Activated CD8-positive, alpha-beta T cell treated with anti-CD3 and anti-CD28 coated beads, Interleukin-2, amount 10 ng/mL, durations not matched to agents 7 days and 5 days (primary cell): ENCODE measurements at places on chromosomes 4 and X. TPM values are rescaled to one million over a fixed set of nuclear protein-coding genes. Genes with fewer than 3 reads are reported as not detected.

DNA sequence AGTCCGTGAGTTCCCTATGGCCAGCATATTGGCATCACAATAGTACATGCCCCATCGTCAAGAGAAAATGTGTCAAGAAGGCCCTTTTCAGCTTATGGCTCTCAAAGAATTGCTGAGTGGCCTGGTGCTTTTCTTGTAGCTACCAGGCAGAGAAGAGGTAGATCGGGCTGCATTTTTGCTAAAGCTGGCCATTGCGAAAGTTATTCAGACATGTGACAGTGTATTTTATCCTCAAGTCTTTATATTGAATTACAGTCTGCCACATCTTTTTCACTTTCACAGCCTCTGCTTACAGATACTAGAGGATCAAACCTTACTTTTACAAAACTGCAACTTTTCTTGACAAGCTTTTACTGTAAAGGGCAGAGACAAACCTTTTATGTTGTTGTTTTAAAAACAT is 261.5 kb upstream of the IGFBP7 start:
- DNase-seq: no peak

The FGD1 gene
- total RNA-seq: not detected

DNA sequence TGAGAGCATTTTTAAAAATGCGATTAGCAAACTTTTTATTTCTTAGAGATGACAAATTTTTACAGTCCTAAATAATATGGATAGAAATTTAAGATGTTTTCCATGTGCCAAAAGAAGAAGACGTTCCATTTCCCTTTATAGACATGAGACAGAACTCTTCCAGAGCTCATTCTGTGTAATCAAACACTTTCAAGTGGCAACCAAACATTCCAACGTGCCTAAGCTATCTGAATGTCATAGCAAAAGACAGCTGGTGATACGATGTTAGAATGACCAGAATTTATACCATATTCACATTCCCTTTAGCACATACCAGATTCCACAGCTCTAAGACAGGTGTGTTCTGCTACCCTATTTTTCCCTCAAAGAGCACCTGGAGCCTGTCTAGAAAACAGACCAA is 133.2 kb downstream of the ENOX2 start:
- DNase-seq: no peak

DNA sequence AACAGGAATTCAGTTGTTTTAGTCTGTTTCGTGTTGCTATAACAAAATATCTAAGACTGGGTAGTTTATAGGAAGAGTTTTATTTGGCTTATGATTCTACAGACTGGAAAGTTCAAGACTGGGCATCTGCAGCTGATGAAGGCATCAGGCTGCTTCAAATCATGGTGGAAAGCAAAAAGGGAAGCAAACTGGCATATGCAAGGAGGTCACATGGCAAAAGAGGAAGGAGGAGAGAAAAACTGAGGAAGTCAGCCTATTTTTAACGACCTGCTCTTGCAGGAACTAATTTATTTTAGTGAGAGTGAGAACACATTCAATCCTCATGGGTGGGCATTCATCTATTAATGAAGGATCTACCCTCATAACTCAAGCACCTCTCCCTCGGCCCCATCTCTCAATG is 363.1 kb upstream of the HS3ST1 start:
- no peak for DNase-seq

DNA sequence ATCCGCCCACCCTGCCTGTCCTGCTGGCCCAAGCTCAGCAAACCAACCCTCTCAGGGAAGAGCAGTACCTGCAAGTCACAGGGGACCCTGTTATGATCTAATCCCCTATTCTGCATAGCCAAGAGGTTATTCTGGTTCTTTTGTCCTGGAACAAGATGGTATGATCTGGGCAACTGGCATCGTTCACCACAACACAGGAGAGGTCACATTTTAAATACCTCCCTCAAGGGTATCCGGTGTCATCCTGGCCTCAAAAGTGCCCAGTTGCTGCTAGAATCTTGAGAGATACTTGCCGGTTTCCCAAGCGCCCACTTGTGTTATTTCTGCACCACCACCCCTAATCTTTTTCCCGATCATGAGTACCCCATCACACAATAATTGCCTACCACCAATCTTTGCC is 497.5 kb downstream of the BCOR start:
- no peak for DNase-seq

GRCh38 chr4:25663781-25664180 is 8.1 kb downstream of the SLC34A2 start:
- no peak for DNase-seq

The BTK gene
- 0.23 TPM for total RNA-seq

GRCh38 chrX:129478516-129478915 is 44.8 kb downstream of the SMARCA1 start:
- DNase-seq: no peak

GRCh38 chr4:33086331-33086925 is 2366.3 kb downstream of the PCDH7 start:
- DNase-seq: no peak

DNA sequence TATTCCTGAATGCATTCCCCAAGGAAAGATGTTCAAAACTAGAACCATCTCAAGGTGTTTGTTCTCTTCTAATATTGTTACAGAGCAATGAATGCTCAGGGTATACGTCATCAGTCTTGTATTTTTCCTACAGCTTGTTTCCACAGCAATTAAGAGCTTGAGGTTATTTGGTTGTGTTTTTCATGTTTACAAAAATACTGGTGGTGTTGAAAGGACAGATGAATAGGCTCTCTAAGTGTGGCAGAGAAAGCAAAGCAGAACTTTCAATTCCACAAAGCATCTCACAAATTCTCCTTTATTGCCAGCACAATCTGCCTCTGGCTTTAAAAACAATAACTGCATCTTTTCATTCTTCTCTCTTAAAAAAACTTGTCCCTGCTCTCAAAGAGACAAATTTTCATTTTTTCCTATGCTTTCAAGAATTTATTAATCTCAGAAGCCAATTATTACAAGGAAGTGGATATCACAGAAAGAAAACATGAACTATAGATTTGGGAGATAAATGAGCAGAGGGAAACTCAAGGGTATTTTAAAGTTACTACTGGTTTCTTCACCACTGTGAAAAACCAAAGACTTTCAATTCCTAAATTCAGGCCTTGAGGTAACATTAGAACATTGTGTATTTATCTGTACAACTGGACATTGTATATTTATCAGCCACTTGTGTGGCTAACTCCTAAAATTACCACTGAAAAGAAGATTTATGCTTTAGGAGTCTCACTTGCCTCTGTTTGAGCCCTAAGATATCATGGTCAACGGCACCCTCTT is 49.2 kb downstream of the DDX53 start:
- no peak for DNase-seq

GRCh38 chr4:137640156-137640837 is 108.0 kb upstream of the PCDH18 start:
- no peak for DNase-seq

- no peak for DNase-seq
These were observed 89.3 kb upstream of the NKX1-1 start for GRCh38 chr4:1495416-1496115.

The C1QTNF7 gene
- total RNA-seq: not detected

DNA sequence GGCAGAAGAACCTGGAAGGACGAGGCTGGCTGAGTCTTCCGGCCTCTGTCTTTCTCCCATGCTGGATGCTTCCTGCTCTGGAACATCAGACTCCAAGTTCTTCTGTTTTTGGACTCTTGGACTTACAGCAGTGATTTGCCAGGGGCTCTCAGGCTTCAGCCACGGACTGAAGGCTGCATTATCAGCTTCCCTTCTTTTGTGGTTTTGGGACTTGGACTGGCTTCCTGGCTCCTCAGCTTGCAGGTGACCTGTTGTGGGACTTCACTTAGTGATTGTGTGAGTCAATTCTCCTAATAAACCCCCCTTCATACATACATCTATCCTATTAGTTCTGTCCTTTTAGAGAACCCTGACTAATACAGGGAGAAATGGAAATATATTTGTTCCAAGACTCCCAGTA is 265.8 kb downstream of the PCDH18 start:
- no peak for DNase-seq

The TMPRSS11B gene
- not detected for total RNA-seq

DNA sequence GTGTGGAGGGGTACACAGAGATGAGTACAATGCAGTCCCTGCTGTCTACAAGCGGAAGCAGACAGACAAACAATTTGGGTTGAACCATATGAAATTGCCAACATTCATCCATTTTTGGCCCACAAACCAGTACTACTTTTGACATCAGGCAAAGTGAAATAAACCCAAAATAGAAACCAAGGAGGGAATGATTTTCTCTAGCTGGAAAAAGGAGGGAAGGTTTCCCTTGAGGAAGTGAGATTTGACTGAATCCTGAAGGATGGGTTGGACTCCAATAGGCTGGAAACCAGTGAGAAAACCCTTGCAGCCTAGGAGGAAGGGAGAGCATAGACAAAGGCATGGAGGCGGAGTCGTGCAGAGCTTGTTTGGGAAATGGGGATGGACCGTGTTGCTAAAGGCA is 63.5 kb upstream of the PJA1 start:
- DNase-seq: no peak

The NPY5R gene
- total RNA-seq: not detected

DNA sequence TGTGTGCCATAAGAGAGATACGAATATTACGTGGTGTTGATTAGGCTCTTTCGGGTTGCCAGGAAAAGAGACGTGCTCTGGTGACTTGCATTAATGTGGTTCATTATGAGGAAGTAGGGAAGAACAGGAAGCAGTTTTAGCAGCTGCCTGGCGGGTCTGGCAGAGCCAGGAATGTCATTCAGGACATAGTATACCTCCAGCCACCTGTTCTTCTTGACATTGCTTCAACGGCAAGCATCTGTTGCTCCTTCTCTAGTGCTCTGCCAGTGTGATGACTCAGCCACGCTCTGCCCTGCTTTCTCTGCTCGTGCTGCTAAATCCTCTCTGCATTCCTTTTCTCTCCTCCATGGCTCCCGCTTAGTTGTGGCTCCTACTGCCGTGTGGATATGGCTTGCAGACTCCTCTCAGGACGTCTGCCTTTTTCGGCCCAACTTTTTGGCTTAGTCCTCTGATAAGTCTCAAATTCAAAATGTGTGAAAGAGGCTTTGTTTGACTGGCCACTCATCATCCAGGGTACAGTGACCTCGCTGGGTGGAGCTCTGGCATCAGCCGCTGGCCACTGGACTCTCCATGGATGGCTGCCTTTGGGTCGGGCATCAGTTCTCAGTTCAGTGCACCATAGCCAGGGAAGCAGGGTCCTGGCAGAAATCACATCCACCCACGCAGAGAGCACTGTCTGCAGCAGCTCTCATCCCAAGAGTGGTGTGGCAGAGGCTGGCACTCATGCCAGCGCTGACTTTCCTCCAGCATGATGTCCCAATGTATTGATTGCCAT is 89.3 kb upstream of the KLF3 start:
- DNase-seq: no peak

The KCNE5 gene
- total RNA-seq: 0.68 TPM

DNA sequence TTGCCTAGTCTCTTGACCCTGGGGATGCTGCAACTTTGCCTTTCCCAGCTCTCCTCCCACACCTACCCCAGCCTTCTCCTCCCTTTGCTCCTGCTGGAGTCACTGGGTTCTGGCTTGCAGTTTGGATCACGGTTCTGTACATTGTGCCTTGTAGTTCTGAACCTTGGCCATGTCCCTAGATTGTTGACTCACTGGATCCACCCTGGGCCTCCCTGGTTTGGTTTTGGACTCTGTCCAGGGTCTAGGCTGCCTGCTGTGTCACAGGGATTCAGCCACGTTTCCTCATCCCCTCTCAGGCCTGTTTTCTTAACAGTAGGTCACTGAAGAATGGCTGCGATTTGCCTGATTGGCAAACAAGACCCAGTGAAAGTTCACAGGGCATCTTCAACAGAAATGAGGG is 11.5 kb upstream of the GABRE start:
- no peak for DNase-seq

The AFM gene
- total RNA-seq: not detected

DNA sequence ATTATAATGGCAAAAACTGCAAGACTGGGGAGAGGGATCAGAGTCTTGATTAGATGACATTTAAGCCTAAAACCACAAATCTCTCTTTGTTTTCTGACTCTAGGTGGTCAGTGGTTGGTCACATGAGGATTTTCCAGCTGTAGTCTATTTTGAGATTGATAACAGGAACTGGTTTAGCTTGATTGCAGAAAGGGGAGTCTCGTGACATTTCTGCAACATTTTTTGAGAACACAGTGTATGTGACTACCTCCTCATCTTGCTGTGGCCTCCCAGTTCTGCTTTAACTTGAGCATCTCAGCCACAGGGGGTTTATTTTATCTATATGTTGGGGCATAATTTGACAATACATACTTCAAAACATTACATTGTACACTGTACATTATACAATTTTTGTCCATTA is 726.4 kb upstream of the MAGEB2 start:
- no peak for DNase-seq

The AWAT2 gene
- total RNA-seq: not detected

The TMPRSS11D gene
- total RNA-seq: not detected

DNA sequence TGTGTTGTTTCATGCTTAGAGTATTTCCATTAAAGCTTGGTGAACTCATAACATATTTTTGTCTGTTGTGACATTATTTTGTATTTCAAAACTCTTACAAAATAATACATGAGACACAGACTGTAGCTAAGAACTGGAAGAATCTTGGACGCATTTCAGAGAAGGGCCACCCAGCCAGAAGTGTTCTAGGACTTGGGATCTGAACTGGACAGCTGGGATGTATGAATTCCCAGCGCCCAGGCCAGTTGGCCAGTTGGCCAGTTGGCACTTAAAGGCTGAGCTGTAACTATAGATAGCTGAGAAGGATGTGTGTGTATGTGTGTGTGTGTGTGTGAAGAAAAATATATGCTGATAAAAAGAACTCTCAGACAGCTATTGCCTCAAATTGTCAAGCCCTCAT is 193.4 kb upstream of the GPR101 start:
- DNase-seq: no peak

The DKK2 gene
- not detected for total RNA-seq

The P2RY8 gene
- total RNA-seq: 65.5 TPM

GRCh38 chr4:161188578-161188977 is 975.2 kb downstream of the FSTL5 start:
- no peak for DNase-seq

The S100G gene
- not detected for total RNA-seq

GRCh38 chr4:165312506-165312905 is 15.0 kb upstream of the MSMO1 start:
- DNase-seq: no peak

GRCh38 chr4:10599574-10599973 is 85.0 kb downstream of the CLNK start:
- DNase-seq: no peak
